ENCODE measurements at places on chromosomes 2 and 18.

GRCh38 chr2:185796758-185797157 lies 58.2 kb downstream of the FSIP2 start:
- no peak for DNase-seq

DNA sequence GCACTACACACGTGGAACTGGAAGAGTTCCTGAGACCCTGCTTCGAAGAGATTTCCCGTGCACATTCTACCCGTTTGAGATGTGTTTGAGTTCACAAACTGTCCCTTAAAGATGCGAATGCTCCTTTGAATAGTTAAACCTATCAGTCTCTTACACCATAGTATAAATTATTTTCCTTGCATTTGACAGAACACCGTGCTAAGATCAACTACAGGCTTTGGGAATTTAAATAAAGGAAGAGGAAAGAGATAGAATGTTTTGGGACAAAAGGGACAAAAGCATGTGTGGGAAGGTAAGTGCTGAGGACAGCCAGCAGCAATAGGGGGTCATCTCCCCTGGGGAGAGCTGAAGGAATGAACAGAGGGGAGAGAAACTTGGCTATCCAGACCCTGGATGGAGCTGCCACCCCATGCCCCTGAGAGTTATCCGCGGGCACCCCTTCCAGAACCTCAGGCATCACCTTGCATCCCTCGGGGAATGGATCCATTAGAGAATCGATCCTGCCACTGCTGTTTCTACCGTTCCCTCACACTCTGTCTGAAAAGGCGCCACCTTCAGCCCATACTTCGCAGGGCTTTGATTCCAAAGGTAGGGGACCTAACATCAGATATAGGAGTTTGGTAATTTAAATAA lies 888 bp upstream of the ADCY3 start:
- DNase-seq: no peak

DNA sequence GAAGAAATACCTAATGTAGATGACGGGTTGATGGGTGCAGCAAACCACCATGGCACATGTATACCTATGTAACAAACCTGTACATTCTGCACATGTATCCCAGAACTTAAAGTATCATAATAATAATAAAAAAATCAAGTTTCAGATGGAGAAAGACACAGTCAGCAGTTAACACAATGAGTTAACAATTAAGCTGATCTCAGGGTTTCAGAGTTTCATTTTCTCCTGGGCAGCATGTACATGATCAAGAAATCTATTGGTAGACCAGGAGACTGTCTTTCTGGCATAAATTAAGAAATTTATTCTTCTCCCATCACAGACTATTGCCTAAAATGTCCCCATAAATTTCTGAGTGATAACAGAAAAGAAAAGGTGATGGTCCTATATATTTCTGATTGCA lies 155.3 kb downstream of the RAD51AP2 start:
- no peak for DNase-seq

GRCh38 chr2:62032096-62032495 lies 126.6 kb downstream of the COMMD1 start:
- no peak for DNase-seq

- no peak for DNase-seq
Observed at GRCh38 chr2:39059366-39059952, 61.4 kb downstream of the SOS1 start.

DNA sequence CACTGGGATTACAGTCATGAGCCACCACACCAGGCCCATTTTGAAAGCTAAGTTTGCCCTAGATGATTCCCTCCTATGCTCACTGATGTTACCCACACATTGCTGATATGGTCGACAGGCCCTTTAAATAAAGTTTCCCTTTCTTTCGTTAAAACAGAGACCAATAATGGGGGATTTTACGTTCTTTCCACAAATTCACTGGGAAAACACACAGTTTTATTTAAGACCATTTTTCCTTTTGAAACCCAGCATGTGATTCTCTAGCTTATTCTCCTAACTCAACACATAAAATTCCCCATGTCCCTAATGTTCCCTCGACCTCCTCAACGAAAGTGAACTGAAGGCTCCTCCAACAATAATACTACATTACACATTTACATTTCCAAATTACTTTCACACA lies 223.2 kb downstream of the ANAPC1 start:
- DNase-seq: no peak

DNA sequence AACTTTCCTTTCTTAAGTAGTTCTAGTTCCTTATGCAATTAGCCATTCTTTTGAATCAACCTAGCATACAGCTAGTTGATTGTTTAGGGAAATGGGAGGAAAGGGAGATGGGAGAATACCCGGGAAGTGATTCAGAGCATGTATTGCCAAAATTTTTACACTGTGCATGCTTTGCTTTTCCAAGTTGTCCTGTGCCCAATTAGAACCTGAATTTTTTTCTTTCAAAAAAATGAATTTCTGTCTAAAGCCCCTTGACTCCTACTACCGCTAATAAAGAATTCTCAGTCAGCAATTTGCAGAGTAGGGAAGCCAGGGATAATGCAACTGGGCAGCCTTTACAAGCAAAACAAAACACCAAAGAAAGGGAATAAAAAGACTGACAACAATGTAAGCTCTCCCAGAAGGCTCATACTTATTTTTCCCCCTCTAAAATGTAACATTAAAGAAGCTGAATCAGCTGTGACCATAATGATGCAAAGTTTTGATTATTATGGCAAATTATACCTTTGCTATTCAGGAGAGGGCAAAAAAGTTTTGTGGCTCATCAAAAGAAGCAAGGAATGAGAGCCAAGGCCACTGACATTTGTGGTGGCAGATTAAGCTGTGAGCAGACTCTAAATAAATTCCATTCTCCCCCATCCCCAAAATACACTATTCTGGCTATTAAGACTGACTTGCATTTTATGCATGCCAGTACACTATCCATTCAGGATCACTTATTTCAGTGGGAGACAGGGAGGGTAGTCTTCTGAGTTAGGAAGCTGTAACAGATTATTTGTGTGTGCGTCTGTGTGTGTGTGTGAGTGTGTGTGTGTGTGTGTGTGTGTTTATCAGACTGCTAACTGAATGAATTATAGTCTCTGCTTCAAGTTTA lies 174.3 kb downstream of the ERBB4 start:
- no peak for DNase-seq

DNA sequence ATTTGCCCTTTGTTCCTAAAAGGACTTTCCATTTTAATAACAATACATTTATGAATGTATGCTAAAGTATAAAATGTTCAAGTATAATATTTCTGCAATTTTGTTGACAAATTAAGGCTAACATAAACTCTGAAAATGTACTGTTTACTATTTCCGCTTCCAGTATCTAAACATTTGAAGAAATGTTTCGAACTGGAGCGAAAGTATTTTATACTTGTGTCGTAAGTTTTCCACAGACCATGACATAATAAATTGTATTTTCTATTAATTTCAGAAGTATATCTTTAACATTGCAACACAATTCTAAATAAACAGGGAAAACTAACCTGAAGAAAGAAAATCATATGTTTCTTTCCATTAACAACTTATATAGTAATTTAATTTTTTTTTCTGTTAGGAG lies 146.3 kb downstream of the CALCRL start:
- no peak for DNase-seq

GRCh38 chr2:236557306-236558030 lies 12.2 kb upstream of the ACKR3 start:
- DNase-seq: no peak

GRCh38 chr2:102848366-102848839 lies 86.6 kb downstream of the TMEM182 start:
- no peak for DNase-seq

GRCh38 chr2:189302274-189302948 lies 122.8 kb upstream of the COL5A2 start:
- no peak for DNase-seq

DNA sequence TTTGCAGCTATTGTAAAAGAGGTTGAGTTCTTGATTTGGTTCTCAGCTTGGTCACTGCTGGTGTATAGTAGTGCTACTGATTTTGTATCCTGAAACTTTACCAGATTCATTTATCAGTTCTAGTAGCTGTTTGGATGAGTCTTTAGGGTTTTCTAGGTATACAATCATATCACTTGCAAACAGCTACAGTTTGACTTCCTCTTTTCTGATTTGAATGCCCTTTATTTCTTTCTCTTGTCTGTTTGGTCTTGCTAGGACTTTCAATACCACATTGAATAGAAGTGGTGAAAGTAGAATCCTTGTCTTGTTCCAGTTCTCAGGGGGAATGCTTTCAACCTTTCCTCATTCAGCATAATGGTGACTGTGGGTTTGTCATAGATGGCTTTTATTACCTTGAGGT lies 210.5 kb upstream of the DPP10 start:
- no peak for DNase-seq

DNA sequence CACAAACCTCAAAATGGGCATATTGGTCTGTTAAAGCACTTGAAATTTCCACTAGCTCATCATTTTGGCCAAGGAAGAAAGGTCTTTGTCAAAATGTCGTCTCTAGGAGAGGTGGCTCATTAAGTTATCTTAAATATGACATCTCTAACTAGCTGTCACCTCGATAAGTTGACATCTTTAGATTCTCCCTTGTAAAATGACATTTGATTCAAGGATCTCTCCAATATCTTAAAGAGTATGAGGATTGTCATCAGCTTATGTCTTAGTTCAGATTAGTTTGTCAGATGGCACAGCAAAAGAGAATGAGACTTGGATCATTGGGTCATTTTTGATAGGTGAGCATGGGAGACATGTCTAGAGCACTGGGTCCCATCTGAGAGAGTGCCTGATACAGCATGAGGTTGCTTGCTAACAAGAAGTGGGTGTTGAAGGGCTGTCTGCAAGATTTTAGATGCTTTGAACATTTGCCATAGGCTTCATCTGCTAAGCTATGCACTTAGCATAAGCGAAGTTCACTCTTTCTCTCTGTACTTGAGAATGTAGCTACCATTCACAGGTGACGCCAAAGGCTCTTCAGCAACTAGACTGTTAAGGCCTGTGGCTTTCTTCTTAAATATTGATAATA lies 12.9 kb downstream of the PTPRM start:
- DNase-seq: no peak

GRCh38 chr2:437756-438393 lies 150.0 kb upstream of the ALKAL2 start:
- peak; percentile 33 for DNase-seq
